ENCODE measurements at places on chromosomes 6 and 20.

- peak; percentile 34 for DNase-seq
These were observed 435.3 kb upstream of the SPTLC3 start for GRCh38 chr20:12573442-12573841.

DNA sequence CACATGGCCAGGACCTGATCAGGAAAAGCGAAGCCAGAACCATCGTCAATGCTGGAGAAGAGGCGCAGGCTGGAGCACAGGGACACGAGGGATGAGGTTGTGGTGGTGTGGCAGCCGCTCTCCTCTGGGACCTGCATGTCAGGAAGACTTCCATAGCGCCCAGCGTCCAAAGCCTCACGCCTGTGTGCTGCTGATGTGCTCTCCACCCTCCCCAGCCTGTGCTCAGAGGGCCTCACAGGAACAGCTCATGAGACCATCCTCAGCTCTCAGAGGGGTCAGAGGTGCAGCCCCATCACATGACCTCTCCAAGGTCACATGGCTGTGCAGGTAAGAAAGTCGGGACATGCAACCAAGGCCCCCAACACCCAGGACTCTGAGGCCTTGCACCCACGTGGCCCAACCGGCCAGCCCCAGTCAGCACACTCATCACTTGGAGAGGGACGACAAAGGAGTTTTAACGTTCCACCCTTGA lies 84.4 kb downstream of the NINL start:
- DNase-seq: no peak

DNA sequence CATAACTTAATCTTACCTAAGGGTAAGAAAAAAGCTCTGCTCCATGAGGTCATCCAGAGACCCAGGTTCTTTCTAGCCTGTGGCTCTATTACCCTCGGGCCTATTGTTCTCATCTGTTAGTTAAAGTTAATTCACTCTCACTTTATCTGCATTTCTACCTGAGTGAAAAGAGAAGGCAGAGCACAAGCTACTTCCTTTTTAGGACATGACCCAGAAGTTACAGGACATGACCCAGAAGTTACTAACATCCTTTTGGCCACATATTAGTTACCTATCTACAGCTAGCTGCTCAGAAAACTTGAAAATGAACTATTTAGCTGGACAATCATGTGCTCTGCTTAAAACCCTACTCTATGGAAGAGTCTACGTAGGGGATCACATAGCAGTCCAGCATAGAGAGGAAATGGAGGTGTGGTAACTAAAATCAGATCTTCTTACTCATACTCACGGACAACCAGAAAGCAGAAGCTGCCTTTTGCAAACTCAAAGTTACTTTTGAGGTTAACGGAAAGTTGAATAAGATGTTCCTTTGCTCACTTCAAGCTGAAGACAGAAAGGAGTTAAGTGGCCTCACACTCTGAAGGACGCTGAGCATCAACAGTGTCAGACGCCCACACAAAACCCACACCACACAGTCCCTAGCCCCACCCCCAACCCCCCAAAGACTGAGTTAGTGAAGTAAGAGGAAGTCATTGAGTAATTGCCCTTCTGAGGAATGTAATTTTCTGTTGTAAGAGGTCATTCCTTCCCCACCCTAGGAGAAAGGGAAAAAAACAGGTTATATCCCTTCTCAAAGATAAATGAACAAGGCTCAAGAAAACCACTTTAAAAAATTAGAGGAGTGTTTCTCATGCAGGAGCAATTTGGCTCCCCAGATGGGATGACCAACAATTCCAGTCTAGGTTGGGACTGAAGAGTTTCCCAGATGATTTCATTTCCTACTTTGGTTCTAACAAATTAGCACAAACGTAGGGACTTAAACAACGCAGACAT lies 45.9 kb upstream of the TAB2 start:
- DNase-seq: no peak

DNA sequence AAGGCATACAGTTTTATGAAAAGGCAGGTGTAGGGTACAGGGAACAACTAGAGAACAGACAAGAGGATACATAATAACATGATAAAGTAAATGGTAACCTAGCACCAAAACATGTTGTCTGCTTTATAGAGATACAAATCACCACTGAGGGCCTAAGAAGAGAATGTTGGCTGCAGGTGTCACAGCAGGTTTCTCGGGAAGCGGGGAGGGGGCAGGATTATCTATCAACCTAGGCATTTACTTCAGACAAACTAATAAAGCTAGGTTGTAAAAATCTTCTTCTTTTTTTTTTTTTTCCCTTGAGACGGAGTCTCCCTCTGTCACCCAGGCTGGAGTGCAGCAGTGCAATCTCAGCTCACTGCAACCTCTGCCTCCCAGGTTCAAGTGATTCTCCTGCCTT lies 22.7 kb downstream of the PIM1 start:
- no peak for DNase-seq

DNA sequence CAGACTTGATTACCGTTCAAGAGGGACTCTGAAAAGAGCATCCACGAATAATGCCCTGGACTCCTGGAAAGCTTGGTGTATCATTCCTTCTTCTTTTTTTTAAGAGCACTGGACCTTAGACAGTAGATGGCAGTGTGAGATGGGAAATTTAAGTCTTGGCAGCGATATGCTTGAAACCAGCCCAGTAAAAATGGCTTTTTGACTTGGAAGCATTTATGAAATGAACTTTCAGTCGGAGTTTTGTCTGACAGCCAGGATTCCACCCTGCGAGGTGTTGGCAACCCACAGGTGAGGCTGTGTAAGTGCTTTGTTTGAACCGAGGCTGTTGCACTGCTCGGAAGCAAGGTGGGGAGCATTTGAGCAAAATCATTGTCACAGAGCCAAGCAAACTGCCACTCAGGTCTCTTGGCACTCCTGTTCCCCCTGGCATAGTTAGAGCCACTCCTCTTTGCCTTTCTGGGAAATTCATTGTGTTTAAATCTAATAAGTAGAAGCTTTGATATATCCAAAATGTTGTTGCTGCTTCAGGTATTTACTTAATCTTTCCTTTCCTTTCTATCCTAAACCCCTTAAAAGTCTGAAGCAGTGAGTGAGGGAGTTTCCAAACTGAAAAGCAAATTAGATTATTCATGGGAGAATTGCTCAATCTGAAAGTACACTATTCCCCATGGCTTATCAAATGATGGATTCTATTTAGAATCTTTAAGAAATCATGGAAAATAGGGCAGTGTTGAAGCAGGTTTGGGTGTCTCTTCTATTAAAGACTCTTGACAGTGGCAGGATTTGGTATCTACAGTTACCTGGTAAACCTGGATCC lies 272.8 kb upstream of the SLC35B3 start:
- DNase-seq: peak; percentile 25

- no peak for DNase-seq
These were observed 1.2 kb upstream of the SRC start for GRCh38 chr20:37344506-37345338.

DNA sequence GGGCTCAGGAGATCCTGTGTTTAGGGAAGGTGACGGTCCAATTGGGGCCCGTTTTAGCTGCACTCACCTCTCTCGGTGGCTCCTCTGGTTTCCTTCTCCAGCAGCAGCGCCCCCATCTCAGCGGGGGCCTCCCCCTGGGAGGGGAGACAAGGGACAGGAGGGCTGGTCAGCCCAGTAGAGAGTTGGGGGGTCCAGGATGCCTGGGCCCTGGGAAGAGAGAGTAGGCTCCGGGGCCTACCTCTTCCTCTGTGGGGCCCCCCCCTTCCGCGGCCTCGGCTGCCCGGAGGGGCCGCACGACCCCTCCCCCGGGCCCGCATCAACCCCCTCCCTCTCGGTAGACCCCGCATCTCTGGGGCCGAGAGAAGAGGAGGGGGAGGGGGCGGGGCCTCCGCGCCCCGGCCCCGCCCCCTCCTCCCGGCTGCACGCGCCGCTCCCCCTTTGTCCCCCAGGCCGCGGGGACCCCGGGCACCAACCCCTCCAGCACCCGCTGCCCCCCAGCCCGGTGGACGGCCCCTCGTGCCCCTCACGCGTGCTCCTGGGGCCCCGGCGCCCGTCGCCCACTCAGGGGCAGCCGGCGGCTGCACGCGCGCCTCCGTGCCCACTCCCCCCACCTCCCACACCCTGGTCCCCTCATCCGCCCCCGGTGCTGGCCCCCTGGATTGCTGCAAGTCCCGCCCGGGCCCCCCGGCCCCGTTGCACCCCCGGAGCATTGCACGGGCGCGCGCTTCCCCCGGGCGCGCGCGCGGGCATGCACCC lies 464 bp downstream of the EHMT2 start:
- DNase-seq: peak; percentile 18

- no peak for DNase-seq
These were observed 35.5 kb downstream of the ASCC3 start for GRCh38 chr6:100845676-100846075.

GRCh38 chr6:144909753-144910285 lies 624.7 kb downstream of the UTRN start:
- DNase-seq: no peak

GRCh38 chr20:971346-971745 lies 30.8 kb downstream of the RSPO4 start:
- no peak for DNase-seq

DNA sequence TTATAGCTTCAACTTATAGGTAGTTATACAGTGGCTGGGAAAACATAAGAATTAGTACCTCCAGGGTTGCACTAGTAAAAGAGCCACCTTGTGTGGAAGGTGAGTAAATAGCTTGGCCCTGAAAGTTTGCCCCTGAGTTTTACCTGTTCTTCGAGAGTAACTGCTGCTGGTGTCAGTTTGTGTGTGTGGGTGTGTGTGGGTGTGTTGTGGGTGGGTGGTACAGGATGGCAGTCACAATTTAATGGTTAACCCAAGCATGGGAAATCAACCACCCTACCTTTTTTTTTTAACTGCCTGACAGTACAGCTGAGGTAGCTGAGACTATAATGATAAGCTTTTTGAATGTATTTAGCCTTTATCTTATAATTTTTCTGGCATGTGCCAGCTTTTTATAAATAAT lies 137.3 kb downstream of the STXBP5 start:
- DNase-seq: no peak

- DNase-seq: no peak
These were observed 5.5 kb downstream of the BFSP1 start for GRCh38 chr20:17525650-17526049.

DNA sequence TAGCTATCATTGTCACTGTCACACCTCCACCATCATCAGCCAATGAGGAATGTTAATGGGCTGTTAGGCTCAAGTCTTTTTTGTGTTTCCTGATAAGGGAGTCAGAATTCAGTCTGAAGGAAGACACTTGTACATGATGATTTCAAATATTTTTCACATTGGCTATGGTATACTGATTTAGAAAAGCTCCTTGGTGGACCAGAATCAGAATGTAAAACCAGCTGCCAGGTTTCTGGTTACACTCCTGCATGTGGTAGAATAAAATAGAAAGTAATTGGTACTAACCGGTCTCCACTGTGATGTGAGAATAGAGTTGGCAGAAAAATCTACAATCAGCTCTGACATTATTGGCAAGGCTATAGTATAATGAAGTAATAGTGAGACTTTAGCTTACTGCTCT lies 10.7 kb downstream of the COL9A1 start:
- no peak for DNase-seq

GRCh38 chr6:41577356-41578216 lies 31.4 kb downstream of the FOXP4 start:
- DNase-seq: no peak

DNA sequence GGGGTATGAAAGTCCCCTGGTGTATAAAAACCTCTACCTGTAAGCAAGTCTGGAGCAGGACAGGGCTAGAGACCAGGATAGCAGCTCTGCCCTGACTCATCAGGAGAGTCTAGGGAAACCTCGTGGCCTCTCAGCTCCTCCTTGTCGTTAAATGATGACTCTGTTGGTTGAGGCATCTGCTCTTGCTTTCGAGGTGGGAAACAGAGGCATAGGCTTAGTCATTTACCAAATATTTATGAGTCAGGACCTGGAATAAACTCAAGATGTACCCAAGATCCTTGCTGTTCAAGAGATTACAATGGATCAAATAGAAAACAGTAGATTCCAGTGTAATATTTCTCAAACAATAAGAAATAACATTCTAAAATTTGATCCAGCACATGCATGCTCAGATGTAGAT lies 5.5 kb downstream of the MANBAL start:
- no peak for DNase-seq

GRCh38 chr20:52948491-52948890 lies 23.7 kb upstream of the TSHZ2 start:
- DNase-seq: no peak

- DNase-seq: no peak
These were observed 368.2 kb downstream of the SYNE1 start for GRCh38 chr6:152268846-152269442.

GRCh38 chr6:5540370-5540769 lies 279.1 kb downstream of the FARS2 start:
- DNase-seq: no peak

GRCh38 chr6:48229841-48230240 lies 118.8 kb upstream of the PTCHD4 start:
- no peak for DNase-seq

- DNase-seq: no peak
These were observed 4.5 kb upstream of the FASTKD5 start for GRCh38 chr20:3164043-3164762.

DNA sequence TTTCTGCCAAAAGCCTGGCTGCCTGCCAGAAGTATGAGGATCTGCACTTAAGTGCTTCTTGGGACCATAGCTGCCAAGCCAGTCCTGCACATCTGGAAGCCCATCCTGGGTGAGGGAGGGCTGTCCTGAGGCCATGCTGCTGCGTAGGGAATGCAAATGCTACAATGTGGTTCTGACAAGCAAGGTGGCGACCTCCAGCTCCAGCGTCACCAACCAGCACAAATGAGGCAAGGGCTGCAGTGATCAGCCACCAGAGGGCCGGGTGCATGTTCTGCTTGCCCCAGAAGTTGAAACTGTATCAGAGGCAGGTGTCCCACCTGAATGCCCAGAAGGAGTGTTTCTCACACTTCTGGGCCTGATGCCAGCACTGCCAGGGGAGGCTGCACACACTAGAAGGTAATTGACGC lies 99.1 kb upstream of the KCNQ5 start:
- peak; percentile 8 for DNase-seq

- no peak for DNase-seq
These were observed 56.0 kb upstream of the SUPT3H start for GRCh38 chr6:45433533-45434380.

GRCh38 chr6:7991536-7991935 lies 72.7 kb downstream of the BLOC1S5 start:
- DNase-seq: no peak

DNA sequence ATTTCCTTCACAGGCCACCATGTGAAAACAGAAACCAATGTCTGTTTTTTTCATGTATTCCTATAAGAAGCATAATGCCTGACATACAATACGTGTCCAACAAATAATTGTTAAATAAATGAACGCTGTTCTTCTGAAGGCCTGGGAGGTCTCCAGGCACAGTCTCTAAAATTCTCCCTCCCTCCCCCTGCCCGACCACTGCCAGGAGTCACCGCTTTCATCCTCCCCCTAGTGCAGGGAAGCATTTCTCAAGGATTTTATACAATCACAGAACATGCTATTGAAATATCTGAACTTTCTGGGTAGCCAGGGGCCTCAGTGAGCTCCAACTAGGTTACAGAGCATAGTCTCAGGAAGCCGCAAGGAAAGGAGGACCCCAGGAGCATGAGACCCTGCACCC lies 95.3 kb downstream of the ZNF217 start:
- DNase-seq: no peak
